T-helper 17 cell (primary cell): ENCODE measurements at places on chromosomes 1 and 21. TPM values are rescaled to one million over a fixed set of nuclear protein-coding genes. Genes with fewer than 3 reads are reported as not detected.

- DNase-seq: no peak
Observed at GRCh38 chr1:200184196-200184595, 156.7 kb downstream of the NR5A2 start.

- no peak for DNase-seq
Observed at GRCh38 chr1:169527451-169528214, 41.9 kb upstream of the SLC19A2 start.

GRCh38 chr1:8797216-8797615, 20.2 kb downstream of the RERE start:
- no peak for DNase-seq

DNA sequence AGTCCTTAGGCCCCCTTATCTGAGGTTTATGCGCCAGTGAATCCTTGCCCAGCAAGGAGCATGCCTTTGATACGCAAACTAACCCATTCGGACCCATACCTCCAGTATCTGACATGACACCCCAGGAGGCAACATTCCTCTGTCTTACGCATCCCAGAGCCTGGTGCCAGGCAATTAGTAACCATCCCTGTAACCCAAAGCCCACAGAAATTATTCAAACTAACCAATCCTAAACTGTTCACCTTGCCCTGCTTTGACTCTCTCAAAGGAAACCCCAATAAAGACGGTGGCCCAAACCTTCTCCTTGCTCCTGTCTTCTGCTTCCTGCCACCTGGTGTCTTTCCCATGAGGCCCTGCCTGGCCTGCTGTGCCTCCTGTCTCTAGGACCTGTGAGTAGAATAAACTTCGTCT, 36.4 kb downstream of the ZNF496 start:
- DNase-seq: no peak

GRCh38 chr1:242088875-242089274, 90.0 kb upstream of the MAP1LC3C start:
- DNase-seq: no peak

- DNase-seq: no peak
Observed at GRCh38 chr1:238485912-238486209, 595.1 kb upstream of the ZP4 start.

The WDR4 gene
- 15.4 TPM for total RNA-seq

GRCh38 chr21:44924606-44925377, 4.1 kb upstream of the ITGB2 start:
- no peak for DNase-seq

The CCDC30 gene
- total RNA-seq: 2.9 TPM

DNA sequence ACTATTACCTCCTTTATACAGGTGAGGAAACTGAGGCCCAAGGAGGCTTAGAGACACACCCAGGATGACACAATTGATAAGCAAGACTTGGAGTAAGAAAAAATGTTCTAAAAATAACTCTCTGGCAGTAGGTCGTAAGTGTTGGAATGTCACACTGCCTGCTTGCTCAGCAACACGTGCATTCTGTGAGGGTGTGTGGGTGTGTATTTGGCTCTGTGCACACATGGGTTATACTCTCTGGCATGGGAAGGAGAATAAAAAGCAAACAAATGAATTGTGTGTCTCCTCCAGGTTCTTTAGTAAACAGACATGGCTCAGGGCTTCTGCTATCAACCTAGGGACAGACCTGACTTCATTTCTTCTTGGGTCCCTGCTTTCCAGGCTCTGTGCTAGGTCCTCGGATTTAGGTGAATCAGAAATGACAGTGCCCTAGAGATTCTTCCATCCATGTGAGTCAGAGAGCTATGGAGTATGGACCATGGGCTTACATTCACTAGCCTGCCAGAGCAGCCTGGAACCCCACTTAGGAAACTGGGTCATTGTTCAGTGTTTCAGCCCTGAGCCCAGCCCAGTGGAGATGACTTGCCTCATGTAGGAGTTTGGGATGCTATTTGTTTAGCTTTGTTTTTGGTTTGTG, 72.4 kb downstream of the ELAVL4 start:
- no peak for DNase-seq

The CBS gene
- total RNA-seq: 0.37 TPM

GRCh38 chr1:9031484-9032259, 5.4 kb upstream of the SLC2A7 start:
- no peak for DNase-seq

DNA sequence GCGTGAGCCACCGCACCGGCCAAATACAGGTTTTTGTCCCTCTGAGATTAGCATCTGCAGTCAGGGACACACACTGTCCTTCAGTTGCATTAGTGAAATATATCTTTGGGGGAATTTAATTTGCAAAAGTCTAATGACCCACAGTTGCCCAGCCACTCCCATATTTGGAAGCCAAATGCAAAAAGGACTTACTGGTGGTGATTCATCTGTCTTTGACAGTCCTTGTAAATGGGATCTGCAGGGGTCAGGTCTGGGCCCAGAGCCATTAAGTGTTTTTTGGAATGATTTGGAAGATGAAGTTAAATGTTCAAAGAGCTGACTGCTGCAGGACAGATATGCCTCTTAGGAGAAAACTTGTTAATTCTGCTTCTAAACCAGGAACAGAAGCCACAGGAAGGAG, 44.6 kb upstream of the DNASE2B start:
- DNase-seq: no peak

GRCh38 chr1:28358716-28359115, 10.8 kb upstream of the PHACTR4 start:
- DNase-seq: no peak

DNA sequence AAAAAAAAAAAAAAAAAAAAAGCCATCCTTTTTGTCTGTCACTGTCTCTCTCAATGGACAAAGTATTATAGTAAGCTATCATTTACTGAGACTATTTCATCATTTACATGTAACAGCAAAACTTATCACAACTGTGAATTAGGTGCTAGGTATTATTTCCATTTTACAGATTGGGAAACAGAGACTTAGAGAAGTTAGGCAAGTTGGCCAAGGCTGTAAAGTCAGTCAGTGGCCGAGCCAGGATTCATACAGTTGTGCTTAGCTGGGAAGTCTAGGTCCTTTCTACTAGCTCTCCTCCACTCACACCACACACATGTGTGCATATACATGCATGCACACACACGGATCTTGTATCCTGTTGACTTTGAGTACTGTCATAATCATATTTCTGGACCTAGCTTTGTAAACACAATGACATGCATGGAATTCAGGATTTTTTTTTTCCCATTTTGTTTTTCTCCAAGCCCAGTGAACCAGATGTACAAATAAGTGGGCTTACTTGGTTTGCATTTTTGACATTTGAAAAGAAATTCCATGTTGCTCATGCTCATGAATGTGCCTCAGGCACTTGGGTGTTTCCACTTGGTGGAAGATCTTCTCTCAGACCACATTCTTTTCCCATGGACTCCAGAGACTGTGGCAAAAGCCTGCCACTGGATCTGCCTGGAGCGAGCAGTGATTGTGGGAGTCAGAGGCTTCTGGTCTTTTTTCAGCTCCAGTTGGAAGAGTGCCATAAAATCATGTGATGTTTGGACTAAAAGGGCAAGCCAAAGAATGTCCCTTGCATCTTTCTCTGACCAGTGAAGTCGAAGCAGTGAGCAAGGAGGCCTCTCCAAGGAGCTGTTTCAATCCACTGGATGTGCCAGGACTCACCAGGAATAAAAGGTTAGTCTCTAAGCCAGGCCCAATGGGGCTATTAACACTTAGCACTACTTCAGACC, 61.7 kb upstream of the DNAJC6 start:
- no peak for DNase-seq

The C1QC gene
- not detected for total RNA-seq

The EFNA4 gene
- 4.9 TPM for total RNA-seq

GRCh38 chr1:92907949-92908684, 53.1 kb downstream of the DIPK1A start:
- DNase-seq: no peak

- DNase-seq: peak; percentile 22
Observed at GRCh38 chr1:159015440-159015909, 5.8 kb downstream of the IFI16 start.

The FOXO6 gene
- total RNA-seq: 0.86 TPM

The HHAT gene
- total RNA-seq: 7.5 TPM

The ZBTB8B gene
- not detected for total RNA-seq

GRCh38 chr1:33410091-33410701, 20.7 kb downstream of the PHC2 start:
- no peak for DNase-seq

GRCh38 chr1:172533513-172534151, 682 bp downstream of the SUCO start:
- peak; percentile 7 for DNase-seq

GRCh38 chr1:158002631-158003405, 9.4 kb downstream of the KIRREL1 start:
- no peak for DNase-seq

GRCh38 chr1:172168597-172168872, 251.9 kb upstream of the C1orf105 start:
- no peak for DNase-seq

The LEMD1 gene
- not detected for total RNA-seq

GRCh38 chr1:2215909-2216766, 12.0 kb upstream of the SKI start:
- no peak for DNase-seq

The FCGR1A gene
- 0.30 TPM for total RNA-seq

The CACHD1 gene
- total RNA-seq: not detected

DNA sequence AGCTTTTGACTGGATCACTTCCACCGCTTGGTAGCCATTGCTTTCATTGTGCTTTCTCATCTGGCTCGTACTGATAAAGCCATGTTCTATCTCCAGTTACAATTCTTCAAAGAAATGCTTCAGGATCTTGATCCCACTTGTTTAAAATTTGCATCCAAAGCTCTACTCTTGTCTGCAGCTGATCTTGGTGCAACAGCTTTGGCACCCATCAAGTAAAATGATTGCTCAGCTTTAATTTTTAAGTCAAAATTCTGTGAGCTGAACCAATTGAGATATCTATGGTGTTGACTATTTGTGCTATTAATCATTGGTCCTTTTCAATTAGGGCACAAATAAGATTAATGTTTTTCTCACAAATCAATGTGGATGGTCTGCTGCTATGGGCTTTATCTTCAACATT, 54.8 kb upstream of the DUSP10 start:
- no peak for DNase-seq

- DNase-seq: no peak
Observed at GRCh38 chr1:62810420-62811274, 26.7 kb downstream of the ATG4C start.

The CFHR4 gene
- not detected for total RNA-seq

DNA sequence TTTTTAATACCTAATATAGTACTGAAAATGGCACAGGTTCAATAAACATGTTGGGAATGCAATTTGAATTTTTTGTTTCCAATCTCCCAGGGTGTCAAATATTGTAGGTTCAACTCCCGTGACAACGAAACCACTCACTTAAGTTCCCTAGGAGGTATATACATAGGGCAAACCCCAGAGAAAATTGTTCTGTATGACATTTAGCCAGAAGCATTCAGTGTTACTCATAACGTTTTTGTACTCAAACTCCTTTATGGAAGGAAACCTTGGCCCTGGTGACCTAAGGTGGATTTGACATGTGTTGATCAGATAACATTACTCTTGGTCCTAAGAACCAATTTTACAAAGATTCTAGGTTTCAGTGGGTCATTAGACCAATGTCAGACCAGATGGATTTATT, 110.6 kb downstream of the USP25 start:
- no peak for DNase-seq

DNA sequence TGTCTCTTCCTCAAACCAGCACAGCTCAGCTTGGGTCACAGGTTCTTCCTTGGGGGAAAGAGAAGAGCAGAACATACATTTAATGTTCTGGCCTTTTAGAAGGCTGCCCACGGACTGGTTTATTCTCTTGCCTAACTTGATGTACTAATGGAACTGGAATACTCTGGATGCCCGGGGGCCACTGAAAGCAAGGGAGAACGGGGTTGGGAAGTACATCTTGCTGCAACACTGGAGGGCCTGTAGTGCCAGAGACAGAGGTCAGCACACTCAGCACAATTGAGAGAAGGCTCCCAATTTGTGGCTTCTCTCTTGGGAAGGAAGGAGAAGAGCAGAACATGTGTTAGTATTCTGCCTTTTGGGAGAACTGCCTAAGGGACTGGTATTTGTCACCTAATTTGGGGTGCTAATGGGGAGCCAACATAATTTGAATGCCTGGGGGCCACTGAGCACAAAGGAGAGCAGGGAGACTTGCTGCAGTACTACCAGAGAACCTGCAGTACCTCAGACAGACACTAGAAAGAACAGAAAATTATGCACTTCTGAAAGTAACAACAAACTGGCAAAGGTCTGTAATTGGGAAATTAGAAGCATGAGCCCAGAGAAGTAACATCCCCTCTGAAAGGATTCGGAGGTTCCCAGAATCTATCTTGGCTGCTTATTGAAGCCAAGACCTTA, 14.1 kb downstream of the ZNF691 start:
- DNase-seq: no peak

DNA sequence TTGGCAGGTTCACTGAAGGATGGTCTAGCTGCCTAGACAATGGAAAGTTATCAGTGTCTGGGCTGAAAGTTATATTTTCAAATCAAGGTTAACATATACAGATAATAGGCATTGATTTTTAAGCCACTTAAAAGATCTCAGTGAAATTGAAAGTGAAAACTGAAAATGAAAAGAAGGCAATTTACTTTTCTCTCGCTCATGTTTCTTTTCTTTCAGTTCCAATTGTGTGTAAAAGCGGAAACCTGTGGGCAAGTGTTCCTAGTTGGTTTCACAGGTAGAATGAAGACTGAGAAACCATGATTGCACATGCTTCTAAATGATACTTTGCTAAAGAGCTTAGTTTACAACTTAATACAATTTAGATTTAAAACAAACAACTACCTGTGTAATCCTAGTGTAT, 383.7 kb downstream of the ZP4 start:
- DNase-seq: no peak

GRCh38 chr1:177690996-177691395, 278.9 kb downstream of the SEC16B start:
- DNase-seq: no peak

DNA sequence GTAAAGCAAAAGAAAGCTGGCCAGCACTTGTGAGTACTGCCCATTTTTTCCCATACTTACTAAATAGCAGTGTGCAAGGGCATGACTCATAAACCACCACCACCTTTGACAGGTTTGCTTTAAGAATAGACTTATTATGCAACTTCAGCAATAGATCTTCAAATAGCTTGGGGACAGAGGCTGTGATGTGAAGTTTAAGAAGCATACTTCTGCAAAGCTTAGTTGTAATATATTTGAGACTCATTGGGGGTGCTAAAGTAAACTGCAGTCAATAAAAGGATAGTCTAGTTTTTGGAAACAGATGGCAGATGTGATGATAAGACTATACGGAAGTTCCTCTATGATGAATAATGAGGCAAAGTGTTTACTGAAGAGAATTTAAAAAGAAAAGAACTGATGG, 210.0 kb downstream of the PLA2G4A start:
- DNase-seq: no peak

The GCSAML gene
- 2.2 TPM for total RNA-seq

GRCh38 chr1:3886106-3886670, 13.9 kb downstream of the C1orf174 start:
- DNase-seq: no peak

The KIF26B gene
- not detected for total RNA-seq

The CGN gene
- total RNA-seq: 0.60 TPM

GRCh38 chr1:245198748-245199516, 44.1 kb downstream of the KIF26B start:
- no peak for DNase-seq

GRCh38 chr1:184485751-184486723, 99.2 kb downstream of the C1orf21 start:
- DNase-seq: no peak

- DNase-seq: no peak
Observed at GRCh38 chr1:160137216-160137862, 14.1 kb upstream of the ATP1A4 start.

GRCh38 chr21:38798481-38798882, 7.2 kb upstream of the ETS2 start:
- no peak for DNase-seq
